ENCODE measurements at places on chromosomes 7 and 10.

GRCh38 chr7:157248659-157249058 is 88.1 kb upstream of the DNAJB6 start:
- DNase-seq, result no peak

GRCh38 chr10:115951242-115951641 is 321.8 kb downstream of the GFRA1 start:
- DNase-seq, result no peak

- no peak for DNase-seq
These were observed 33.9 kb downstream of the CASP7 start for GRCh38 chr10:113713640-113713982.

GRCh38 chr7:51569176-51569575 is 252.6 kb upstream of the COBL start:
- DNase-seq, result no peak

DNA sequence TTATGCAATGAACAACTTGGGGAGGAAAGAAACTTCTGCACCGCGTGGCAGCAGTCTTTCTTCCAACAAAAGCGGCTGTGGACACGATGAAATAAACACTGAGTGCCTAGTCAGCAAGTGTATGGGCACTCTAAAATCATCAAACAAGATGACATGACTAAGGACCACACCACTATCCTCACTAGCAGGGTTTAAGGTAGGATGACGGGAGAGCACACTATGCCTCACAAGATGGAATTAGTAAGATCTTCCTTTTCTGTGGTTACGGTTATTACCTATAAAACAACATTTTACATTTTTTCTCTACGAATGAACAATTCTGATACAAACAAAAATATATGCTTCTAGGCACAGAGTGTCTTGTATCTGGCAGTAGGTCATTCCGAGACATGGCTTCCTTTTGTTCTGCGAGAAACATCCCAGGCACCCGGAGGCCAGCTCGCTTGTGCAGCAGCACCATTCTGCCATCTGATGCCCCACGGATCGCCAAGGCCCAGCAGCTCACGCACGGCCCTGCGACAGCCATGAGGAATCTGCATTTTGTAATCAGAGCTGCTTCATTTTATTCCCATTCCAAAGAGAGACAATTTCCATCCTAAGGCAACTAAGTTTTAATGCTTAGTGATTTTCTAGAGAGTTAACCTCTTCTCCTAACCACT is 54.1 kb upstream of the NCAPG2 start:
- no peak for DNase-seq

DNA sequence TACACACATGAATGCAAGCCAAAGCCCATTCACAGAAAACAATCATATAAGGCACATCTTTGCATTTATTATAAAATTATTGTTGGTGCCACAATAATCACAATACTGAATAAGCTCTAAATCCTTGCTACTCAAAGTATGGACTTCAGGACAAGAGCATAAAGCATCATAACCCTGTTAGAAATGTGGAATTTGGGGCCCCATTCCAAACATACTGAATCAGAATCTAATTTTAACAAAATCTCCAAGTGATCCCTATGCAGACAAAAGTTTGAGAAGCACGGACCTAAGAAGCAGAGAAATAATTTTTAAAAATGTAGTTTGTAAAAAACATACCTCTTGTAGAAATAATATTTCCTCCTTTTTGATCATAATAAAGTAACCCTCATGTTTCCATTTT is 199.2 kb downstream of the IMMP2L start:
- DNase-seq, result no peak

GRCh38 chr10:28983799-28984198 is 305.1 kb upstream of the LYZL1 start:
- DNase-seq, result no peak

- DNase-seq, result no peak
These were observed 18.5 kb downstream of the ACTR1A start for GRCh38 chr10:102484021-102484420.

GRCh38 chr10:48447356-48448215 is 141.1 kb downstream of the MAPK8 start:
- no peak for DNase-seq

DNA sequence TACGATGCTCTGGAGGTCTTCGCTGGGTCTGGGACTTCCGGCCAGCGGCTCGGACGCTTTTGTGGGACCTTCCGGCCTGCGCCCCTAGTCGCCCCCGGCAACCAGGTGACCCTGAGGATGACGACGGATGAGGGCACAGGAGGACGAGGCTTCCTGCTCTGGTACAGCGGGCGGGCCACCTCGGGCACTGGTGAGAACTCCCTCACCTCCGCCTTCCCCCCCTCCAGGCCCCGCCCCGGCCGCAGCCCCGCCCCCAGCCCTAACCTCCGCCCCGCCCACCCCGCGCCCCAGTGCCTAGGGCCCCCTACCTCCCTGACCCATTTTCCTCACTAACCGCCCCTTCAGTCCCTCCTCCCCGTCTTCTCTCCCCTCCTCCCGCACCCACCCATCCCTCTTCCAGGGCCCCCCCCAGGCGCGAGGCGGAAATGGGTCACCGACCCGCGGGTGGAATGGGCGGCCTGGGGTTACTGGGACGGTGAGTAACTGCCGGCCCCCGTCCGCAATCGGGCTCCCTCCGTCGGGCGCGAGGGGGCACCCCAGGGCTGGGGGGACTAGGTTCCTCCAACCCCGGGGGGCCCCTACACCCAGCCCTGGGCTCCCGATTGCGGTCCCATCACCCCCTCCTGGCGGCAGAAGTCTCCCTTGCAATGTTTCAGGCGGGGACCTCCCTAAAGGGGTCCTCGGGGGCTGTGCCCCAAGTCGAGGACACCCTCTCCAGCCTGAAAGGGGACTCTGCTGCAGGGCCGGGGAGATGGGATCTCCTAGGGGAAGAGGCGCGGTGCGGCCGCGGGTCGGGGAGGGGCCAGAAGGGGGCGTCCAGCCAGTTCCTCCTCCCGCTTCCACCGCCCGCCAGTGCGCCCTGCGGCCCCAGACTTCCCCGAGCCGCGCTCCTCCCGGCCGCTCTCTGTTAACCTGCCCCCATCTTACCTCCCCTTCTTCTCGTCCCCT is 2.1 kb downstream of the PCOLCE start:
- DNase-seq, result peak; percentile 46

DNA sequence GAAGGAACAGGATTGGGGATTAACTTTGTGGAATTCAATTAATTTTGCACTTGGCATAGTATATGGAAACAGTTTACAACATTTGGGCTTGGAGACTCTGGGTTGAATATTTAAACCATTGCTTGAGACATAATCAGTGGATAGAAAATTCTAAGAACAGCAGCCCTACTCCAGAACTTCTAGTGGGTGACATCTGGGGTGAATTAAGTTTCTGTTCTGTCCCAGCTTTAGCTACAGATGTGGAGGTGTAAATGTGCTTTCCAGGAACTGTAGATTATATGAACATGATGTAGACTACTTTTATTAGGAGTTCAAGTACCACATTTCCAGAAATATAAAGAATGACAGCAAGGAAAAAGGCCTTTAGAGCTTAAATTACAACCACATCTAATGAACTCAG is 51.9 kb upstream of the SKAP2 start:
- no peak for DNase-seq

DNA sequence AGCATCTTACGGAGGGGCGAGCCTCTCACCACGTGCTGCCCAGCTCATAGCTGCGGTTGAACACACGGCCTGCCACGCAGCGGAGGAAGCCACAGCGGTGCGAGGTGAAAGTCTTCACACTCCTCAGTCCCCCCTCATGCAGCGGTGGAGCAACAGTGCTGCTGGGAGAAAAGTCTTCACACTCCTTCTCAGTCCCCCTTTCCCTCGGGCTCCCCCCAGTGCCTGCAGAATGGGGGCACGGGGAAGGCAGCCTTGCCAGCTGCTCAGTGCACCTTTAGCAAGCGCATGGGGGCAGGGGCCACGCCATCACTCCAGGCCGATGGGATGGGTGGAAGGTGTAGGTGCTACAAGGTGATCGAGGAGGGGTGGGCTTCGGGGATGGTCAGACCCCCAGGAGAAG is 206.3 kb upstream of the TCERG1L start:
- no peak for DNase-seq

DNA sequence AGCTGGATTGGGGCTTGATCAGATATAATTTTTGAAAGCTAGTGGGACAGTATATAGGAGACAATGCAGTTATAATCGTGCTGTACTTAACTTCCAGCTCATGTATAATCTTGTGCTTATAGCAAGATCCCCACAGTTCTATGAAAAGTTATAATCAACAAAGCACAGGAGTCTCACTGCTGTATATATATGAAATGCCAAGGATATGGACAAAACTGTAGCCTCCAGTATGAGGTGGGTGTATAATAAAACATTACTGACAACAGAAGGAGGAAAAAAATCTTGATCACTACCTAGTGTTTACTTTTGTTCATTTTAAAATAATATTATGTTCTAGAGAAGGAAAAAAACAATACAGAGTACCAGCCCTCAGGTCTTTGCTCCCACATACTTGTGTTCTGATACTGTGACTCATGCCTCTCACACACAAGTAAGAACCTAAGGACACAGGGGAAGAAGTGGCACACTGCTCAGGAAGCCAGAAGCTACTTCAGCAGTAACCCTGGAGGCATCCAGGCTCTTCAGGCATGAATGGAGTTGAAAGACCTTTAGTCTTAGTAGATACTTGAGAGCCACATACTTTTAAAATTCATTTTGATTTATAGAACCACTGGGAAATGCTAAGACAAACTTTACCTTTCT is 265.7 kb upstream of the IMMP2L start:
- no peak for DNase-seq

DNA sequence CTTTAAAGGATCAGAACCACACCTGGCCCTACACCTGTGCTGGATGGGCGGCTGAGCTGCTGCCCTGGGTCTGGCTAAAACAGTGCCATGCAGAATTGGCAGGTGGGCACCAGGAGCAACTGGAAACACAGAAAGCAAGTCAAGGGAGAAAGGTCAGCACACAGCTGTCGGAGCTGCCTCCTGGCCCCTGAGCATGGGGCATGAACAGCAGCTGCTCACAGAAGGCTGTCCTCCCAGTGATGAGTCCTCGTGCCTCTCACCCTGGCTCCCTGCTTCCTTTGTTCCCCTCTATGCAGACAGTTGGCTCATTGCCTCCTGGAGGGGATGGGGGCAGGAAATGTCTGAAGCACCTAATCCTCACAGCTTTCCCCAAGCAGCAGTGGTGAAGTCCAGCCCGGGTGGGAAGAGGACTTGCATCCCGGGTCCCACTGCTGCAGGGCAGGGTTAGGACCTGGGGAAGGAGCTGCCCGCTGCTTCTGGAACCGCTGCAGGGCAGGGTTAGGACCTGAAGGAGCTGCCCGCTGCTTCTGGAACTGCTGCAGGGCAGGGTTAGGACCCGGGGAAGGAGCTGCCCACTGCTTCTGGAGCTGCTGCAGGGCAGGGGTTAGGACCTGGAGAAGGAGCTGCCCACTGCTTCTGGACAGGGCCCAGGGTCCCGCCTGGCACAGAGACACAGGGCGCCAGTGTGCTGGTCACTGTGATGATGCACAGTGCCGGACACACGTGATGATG is 37.3 kb downstream of the VIPR2 start:
- no peak for DNase-seq

- no peak for DNase-seq
These were observed 578.6 kb upstream of the GALNT17 start for GRCh38 chr7:70553364-70553763.

GRCh38 chr10:104804880-104805279 is 163.8 kb downstream of the SORCS3 start:
- no peak for DNase-seq

- no peak for DNase-seq
These were observed 10.5 kb upstream of the ZNF212 start for GRCh38 chr7:149228831-149229471.

- no peak for DNase-seq
These were observed 77.5 kb upstream of the SORCS3 start for GRCh38 chr10:104563548-104563947.

DNA sequence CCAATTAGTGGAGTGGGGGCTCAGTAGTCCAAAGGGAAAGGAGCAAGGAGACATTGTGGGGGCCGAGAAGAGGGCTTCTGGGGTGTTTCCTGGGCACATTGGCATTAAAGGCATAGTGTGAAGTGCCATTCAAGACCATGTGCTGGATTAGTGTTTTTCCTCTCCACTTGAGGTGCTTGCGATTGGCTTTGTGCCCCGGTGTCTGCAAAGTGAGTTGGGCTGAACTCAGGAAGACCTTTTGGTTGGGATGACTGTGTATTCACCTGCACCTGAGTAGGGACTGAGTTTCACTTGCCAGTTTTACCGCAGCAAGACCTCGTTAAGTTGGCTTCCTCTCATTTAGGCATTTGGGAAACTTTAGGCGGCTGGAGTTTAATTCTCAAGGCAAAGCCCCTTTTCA is 73.0 kb downstream of the TCF7L2 start:
- no peak for DNase-seq

DNA sequence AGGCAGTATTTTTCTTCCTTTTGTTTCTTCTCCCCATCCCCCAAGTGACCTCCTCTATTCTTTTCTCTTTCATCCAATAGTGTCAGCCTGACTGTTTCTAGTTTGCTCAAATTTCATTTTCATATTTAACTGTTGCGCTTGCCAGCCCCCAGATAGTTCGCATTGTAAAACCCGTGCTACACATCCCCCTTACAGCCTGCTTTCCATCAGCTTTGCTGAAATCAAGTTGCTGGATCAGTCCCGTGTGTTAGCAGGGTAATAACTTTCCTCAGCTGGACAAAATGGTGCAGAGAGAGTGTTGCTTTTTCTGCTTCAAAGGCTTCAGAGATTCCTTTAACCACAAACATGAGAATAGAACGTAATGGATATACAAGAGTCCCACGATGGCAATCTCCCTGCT is 180.6 kb upstream of the NPVF start:
- no peak for DNase-seq

DNA sequence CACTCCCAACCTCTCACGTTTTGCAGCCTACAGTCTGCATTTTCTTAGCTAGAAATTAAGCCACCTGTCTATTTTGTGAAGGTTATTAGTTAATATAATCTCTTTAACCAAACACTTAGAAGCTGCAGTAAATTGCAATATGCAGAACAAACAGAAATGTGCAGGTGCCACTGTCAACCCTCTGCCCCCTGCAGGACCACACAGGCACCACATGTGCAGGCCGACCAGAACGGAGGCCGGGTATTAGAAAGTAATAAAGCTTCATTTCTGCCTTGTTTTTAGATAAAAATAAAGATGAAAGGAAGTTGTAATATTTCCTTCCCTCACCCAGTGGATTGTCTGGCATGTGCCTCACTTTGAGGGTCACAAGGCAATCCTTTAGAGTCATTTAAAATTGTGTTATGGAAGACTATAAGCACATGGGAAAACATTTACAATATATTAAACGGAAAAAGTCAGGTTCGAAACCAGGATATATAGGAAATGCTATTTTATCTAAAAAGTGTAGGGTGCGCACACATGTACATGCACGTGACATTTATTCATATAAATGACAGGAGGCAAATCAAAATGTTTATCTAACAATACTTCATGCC is 158.2 kb downstream of the ARHGAP12 start:
- DNase-seq, result peak; percentile 24

DNA sequence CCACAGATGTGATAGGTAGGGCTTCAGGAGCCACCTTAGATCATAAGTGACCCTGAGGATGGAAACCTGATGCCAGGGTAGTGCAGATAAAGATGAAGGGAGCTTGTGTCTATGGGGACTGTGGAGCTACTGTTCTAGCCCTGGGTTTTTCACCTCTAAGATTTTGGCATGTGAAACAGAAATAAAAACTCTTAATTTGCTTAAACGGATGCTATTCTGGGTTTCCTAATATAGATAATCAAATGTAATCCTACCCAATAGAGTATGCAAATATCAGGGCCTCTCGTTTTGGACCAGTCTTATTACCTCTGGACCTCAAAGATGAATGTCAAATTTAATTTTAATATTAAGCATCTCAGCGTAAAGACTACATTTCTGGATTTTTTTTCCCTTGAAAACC is 49.3 kb downstream of the ABCB4 start:
- no peak for DNase-seq

Data from stimulated activated CD8-positive, alpha-beta memory T cell treated with anti-CD3 and anti-CD28 coated beads, Interleukin-4, amount 100 ng/mL, for 1 hour (primary cell).